ENCODE measurements at places on chromosomes 5 and 9. TPM values are rescaled to one million over a fixed set of nuclear protein-coding genes. Genes with fewer than 3 reads are reported as not detected.

DNA sequence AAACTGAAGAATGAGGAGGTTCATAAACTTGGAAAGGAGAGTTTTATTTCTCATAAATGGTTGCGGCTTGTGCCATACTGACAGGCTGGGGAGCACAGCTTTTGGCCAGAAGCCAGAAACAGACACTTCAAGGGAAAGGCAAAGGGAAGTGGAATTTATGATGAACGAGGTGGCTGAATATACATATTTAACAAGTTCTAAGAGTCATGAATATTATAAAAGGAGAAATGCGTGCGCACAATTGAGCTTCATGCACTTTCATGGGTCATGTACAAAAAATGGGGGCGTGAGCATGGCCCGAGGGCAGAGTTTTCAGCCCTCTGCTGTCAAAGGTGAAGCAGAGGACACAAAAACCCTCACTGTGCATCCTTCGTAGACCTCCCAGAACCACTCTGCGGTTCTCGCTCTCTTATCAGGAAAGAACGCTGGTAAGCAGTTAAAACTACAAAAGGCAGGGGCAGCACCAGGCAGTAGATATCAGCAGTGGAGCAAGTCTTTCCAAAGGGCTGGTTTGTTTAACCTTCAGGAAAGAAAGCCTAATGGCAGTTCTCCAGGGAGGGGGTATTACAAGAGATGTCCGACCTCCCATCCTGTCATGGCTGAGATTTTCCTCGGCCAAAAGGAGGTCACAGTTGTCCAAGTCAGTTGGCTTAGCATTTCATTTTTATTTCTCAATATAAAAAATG is 29.0 kb downstream of the AUH start:
- DNase-seq = no peak

DNA sequence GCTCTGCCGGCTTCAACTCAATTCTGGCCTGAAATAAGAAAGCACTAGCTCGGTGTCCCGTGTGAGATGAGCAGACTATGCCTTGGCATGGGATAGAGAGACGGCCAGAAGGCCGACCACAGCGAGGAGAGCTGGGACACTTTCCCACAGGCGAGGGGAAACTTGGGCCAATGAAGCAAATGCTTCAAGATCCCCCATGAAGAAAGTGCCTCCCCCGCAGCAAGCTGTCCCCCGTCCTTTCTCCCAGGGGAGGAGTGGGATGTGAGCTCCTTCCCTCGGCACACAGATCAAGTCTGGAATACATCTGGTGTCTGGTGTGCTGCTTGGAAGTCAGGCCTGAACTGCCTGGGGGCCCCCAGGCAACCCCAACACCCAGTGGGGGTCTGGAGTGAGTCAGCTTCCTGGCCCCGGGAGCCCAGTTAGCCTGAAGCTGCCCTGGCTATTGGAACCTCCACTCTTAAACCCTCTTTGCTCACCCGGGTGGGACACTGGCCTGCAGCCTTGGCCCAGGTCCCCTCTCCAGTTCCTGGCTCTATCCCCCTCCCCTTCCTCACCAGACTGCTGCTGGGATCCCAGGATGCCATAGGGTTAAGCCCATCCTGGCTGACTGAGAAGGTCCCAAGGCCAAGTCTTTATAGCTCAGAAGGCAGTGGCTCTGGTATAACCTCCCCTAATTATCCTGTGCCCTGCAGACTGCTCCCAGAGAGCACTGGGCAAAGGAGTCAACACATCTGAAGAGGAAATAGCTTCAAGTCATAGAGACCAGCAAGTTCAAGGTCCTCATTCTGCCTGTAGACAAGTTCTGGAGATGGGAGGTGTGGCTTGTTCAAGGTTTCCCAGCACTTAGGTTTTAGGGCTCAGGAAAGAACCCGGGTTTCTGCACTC is 205.3 kb downstream of the TTLL11 start:
- peak; percentile 97 for DNase-seq

PRDM9 gene
- not detected for total RNA-seq

CCNH gene
- total RNA-seq = 105 TPM

GABRA1 gene
- total RNA-seq = not detected

Data from RPMI7951 (cell line).